NCI-H2171 treated with DMSO at 0.1 percent for 48 hours (cell line): ENCODE measurements at places on chromosomes 7 and 10.

DNA sequence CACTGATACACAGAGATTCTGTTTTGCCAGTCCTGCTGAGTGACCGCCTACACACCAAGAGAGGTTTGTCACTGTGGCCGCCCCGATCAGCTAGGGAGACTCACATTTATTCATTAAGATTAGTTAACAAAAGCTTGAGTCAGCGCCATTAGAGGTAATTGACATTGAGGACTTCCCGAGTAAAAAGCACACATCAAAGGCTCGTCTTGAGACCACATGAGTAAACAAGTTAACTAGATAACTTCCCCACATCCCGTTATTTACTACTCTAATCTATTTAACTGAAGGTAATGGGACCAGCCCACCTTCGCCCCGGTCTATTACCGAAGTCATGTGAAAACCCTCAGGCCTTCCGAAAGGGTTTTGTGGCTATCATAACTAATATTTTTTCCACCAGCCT, 23.0 kb downstream of the SRRM3 start:
- DNase-seq = no peak

DNA sequence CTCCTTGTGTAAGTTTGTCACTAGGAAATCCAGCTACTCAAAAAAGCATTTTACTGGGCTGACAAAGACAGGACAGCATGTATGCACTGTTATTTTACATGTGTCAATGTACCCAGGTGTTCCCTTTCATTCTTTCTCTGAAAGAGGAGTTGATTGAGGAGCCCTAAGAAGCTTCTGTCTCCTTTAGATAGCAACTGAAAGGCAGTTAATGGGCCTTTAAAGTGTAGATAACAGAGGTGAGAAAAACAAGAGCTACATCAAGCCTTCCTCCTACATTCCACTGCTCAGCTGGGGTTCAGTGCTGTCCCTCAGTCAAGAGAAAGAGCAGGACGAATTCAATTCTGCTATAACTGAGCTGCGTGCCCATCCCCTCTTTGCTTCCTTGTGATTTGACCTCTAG, 12.8 kb upstream of the WIPF3 start:
- no peak for DNase-seq

DNA sequence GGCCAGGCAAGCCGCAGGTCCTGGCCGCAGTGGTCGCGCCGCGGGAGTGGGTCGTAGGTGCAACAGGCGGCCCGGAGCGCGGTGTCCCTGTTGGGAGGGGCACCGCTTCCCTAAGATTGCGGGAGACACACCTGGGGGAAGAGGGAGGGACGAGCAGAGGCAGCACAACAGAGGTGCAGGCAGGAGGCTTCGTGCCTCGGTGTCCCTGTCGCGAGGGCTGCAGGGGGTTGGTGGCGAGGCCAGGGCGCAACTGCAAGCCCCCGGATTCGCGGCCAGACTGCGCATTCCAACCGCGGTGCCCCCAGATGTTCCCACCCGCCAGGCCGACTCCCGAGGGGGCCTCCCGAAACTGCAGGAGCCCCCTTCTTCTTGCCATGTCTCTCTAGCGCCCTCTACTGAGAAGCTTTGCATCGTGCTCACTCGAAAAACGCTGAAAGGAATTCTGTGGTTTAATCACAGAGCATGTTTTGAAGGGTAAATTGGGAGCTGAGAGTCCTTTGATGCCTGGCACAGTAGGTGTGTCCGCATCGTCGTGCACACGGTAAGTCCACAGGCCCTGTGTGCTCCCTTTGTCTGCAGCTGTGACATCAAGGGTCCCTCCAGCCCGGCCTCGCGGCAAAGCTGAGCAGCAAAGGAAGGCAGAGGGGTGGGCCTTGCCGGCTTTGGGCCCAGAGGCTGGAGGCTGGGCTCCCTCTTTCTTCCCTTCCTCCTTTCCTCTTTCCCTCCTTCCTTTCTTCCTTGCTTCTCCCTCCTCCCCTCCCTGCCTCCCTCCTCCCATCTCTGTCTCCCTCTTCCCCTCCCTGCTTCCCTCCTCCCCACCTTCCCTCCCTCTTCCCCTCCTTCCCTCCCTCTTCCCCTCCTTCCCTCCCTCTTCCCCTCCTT, 6.2 kb upstream of the MBL2 start:
- DNase-seq = no peak

DNA sequence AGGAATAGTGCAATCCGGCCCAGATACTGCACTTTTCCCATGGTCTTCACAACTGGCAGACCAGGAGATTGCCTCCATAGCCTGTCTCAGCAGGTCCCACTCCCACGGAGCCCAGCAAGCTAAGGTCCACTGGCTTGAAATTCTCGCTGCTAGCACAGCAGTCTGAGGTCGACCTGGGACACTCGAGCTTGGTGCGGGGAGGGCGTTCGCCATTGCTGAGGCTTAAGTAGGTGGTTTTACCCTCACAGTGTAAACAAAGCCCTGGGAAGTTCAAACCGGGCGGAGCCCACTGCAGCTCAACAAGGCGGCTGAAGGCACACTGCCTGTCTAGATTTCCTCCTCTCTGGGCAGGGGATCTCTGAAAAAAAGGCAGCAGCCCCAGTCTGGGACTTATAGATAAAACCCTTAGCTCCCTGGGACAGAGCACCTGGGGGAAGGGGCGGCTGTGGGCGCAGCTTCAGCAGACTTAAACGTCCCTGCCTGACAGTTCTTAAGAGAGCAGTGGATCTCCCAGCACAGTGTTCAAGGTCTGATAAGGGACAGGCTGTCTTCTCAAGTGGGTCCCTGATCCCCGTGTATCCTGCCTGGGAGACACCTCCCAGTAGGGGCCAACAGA, 293.5 kb upstream of the GALNT17 start:
- DNase-seq = no peak

- no peak for DNase-seq
Observed at GRCh38 chr7:132140341-132140740, 435.9 kb downstream of the PLXNA4 start.

GRCh38 chr10:78575400-78575799, 493.4 kb upstream of the ZMIZ1 start:
- no peak for DNase-seq

- peak; percentile 78 for DNase-seq
Observed at GRCh38 chr7:115689941-115690340, 340.6 kb downstream of the TFEC start.

DNA sequence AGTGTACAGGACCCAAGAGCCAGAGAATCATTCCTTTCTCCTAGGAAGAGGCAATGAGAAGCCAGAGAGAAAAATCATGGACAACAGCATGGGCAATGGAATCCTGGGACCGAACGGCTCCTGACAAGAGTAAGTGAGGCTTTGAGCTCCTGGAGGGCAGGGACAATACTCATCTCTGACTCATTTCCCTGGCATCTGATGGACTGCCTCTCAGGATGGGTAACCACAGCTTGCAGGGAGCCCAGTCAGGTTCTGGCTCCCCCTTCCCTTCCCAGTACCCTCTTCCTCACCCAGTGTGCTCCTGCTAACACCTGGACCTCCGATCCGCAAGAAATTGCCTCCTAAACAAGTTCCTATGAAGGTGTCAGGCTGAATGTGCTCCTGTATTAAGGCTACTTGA, 51.2 kb upstream of the SORCS3 start:
- no peak for DNase-seq

GRCh38 chr7:115825456-115826115, 205.0 kb downstream of the TFEC start:
- no peak for DNase-seq

GRCh38 chr10:131811630-131812403, 89.0 kb upstream of the PPP2R2D start:
- DNase-seq = no peak

- no peak for DNase-seq
Observed at GRCh38 chr7:121505540-121506182, 109.6 kb upstream of the FAM3C start.

- DNase-seq = no peak
Observed at GRCh38 chr7:2214636-2215035, 18.1 kb downstream of the MAD1L1 start.

DNA sequence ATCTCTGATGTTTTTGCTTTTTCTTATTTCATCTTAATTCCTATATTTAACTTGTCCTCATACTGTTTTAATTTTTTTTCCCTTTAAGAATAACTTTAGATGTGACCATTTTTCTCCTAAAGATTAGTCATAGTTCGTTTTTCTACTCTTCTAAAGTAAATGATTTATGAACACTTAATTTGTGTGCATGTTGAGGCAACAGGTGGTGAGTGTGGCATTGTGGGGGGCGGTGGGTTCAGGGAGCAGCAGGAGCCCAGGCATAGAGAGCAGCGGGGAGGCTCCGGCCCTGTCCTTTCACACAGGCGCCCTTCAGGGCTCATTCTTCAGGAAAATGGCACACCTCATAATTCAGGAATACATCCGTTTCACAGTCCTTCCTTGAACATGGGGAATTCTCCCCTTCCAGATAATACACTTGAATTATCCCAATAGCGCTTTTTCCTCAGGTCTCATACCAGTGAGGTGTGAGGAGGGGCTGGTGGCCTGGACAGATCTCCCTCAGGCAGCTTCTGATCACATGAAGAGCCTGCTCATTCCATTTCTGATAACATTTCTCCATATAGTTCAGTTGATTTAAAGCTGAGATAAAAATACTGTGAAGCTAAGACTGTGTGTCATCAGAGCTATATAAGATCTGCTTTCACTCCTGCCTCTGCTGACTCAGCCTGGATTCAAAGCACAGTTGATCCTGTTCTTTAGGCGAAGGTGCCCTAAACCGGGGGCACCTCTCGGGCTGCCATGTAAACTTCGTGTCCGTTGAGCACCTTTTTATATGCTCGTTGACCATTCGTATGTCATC, 40.2 kb downstream of the CUL1 start:
- DNase-seq = no peak

GRCh38 chr7:148535217-148535616, 55.3 kb upstream of the C7orf33 start:
- DNase-seq = no peak

GRCh38 chr7:30255064-30255769, 29.2 kb upstream of the ZNRF2 start:
- no peak for DNase-seq

- peak; percentile 66 for DNase-seq
Observed at GRCh38 chr7:158649279-158649678, 55.3 kb downstream of the NCAPG2 start.

DNA sequence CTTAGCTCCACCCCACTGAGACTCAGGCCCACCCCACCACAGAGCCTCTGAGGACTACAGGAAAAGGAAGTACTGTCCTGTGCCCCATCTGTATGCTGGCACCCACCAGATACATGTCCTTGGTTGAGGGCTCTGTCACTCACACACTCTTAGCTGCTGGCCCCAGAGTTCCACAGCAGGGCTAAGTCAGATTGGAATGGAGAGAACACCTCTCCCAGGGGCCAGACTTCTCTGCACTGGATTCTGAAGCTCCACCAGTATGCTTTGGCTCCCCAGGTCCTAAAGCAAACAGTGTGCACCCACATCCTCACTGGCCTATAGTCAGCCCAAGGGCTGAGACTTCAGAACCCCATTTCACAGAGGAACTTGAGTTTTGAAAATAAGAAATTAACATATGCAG, 103.2 kb upstream of the PPP2R2D start:
- DNase-seq = no peak

DNA sequence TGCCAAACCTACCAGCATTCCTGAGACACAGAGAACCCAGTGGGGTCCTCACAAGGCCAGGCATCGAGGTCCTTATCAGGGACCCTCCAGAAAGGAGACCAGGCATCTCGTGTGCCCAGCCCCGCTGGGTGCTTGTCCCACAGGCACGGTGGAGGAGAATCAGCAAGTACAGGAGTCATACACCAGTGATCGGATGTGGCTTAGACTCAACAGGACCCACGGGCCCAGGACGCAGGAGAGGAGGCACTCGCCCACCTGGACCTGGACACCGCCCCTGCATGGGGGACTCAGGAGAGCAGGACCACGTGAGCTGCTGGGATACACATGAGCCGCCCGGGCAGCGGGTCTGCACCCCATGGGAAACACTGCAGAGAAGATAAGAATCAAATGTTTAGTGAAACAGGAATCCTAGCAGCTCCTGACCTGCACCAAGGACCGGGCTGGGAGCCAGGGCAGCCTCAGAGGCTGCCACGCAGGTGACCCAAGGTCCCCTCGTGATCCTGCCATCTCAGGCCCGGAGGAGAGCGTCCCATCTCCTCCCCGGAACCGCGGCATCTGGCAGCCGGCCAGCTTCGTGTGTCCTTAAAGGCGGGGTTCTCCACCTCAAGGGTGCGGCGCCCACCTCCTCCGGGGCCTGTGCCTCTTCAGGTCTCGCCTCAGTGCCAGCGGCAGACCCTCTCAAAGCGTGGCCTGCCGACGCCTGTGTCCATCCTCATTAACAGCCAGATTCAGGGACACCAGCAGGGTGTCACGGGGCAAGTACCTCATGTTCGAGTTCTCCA, 59.2 kb downstream of the FOXL3 start:
- DNase-seq = no peak

- DNase-seq = no peak
Observed at GRCh38 chr10:98344589-98345038, 70.4 kb downstream of the PYROXD2 start.

- DNase-seq = no peak
Observed at GRCh38 chr7:80054356-80054755, 80.3 kb upstream of the GNAI1 start.

DNA sequence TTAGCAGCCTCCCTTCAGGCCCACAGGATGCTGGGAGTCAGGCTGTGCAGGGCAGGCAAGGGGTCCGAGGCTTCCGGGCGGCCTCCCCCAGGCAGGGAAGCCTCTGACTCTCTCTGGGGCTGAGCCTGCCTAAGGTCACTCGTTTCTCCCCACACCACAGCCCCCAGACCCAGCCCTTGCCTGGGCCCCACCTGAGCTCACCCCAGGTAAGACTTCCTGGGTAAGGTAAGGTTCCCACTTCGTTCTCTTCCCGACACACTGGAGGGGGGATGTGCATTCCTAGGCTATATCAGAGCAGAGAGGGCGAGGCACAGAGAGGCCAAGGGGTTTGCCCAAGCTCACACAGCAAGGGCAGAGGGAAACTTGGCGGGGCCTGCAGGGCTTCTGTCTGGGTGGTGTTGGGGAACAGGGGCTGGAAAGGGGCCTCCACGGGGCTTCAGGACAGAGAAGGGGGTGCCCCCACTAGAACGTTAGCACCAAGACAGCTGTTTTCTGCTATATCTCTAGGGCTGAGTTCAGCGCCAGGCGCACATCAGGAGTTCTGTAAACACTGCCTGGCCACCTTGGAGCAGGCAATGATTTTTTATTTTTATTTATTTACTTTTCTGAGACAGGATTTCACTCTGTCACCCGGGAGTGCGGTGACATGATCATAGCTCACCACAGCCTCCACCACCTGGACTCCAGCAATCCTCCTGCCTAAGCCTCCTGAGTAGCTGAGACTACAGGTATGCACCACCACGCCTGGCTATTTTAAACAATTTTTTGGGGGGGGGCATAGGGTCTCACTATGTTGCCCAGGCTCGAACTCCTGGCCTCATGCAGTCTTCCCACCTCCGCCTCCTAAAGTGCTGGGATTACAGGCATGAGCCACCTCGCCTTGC, 24.9 kb upstream of the PDGFA start:
- DNase-seq = no peak

DNA sequence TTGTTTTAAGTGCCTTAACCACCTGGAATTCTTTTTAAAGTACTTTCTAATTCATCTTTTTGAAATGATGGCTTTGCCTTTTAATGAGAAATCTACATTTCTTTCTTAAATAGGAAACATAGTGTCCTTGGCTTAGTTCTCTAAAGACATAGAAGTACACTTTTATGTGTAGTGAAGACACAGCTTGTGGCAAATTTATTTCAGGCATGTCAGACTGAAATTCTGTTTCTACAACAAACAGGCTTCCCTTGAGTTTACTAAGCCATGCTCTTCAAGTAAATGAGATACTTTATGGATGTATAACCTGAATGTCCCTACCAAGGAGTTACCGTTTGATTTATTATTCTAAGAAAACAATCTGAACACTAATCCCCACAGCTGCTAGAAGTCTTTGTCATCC, 136.9 kb upstream of the MAGI2 start:
- no peak for DNase-seq
